ENCODE measurements at places on chromosomes 16 and 17.

DNA sequence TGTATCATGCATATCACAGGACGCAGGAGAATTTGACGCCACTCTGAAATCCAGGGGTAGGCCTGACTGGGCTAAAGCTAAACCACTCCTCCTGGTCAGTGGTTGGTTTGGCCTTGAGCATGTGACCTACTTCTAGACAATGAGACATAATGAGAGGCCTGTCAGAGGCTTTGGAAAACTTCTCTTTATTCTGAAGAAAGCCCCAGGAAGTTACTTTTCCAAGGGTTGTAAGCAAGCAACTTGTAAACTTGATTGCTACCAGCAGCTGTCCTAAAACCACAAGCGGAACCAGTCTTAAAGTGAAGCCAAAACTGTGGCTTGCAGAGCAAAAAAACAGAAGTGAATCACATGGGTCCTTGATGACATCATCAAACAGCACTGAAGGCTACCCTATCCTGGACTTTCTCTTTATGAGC is 138.2 kb upstream of the COX10 start:
- DNase-seq: no peak

GRCh38 chr16:21654881-21655280 is 2.5 kb upstream of the IGSF6 start:
- DNase-seq: no peak

DNA sequence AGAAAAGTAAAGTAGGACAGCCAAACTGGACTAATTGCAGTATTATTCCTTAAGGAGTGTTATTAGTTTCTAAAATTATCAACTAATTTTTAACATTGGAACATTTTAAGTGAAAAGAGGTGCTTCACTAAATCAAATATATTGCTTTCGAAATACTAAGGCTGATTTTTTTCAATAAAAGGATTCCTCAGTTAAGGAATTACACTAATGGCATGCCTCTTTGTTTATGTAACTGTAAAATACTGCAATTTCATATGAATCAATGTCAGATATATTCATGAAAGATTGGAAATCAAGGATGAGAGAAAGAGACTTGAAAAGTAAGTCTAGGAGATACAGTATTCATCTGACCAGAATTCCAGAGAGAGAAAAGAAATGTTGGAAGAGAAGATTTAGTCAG is 129.8 kb downstream of the TANC2 start:
- DNase-seq: no peak

DNA sequence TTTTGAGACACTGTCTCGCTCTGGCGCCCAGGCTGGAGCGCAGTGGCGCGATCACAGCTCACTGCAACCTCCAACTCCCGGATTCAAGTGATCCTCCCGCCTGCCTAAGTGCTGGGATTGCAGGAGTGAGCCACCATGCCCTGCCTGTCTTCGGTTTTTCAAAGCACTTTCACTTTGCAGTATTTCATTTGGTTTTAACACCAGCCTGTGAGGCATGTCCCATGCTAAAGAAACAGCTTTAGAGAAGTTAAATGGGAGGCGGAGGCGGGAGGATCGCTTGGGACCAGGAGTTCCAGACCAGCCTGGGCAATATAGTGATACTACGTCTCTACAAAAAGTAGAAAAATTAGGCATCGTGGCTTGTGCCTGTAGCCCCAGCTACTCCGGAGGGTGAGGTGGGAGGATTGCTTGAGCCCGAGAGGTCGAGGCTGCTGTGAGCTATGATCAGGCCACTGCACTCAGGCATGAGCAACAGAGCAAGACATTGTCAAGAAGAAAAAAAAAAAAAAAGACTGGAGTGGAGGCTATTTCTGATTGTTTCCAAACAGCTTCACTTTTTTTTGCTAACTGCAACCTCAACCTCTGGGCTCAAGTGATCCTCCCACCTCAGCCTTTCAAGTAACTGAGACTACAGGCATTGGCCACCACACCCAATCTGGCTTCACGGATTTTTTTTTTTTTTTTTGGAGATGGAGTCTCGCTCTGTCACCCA is 1.3 kb downstream of the METTL23 start:
- no peak for DNase-seq
